ENCODE measurements at places on chromosomes 12 and 14. TPM values are rescaled to one million over a fixed set of nuclear protein-coding genes. Genes with fewer than 3 reads are reported as not detected.

DNA sequence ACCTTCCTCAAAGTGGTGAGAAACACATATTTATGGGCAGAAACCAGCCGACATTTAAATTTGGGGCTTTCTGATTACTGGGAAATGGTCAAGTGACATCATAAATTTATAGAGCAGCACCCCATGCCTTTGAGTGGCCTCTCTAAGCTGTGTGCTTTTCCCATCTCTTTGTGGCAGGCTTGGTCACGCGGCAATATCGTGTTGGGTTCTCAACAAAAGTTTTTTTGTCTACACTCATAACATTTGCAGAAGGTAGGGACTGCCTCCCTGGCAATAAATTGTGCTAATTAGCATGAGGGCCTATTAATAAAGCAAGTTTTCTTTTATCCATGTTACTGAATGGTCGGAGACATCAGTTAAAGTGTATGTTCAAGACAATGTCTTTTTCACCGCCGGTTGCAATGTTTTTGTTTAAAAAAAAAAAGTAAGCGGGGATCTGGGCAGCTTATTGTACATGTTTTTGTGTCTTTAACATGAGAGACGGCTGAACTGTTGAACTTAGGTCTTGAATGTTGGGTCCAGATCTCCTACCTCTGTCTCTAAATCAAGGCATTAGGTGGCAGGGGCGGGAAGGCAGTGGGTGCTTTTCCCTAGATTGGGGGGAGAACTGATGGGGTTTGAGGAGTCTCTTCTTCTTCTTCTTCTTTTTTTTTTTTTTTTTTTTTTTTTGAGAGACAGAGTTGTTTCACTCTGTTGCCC, 193.3 kb downstream of the PHETA1 start:
- DNase-seq, result no peak

The ZNF891 gene
- total RNA-seq, result 3.4 TPM

The VWF gene
- 0.48 TPM for total RNA-seq

- DNase-seq, result no peak
These were observed 167.8 kb upstream of the HIF1A start for GRCh38 chr14:61527325-61528100.
